Muscle of leg (tissue), 16 donors: ENCODE measurements at places on chromosomes 1 and 21. TPM values are rescaled to one million over a fixed set of nuclear protein-coding genes. Genes with fewer than 3 reads are reported as not detected.

Gene CD53
- 7.8 TPM for polyA plus RNA-seq

Gene GUCA2A
- polyA plus RNA-seq = not detected

Gene OR2M3
- 0.03 TPM for polyA plus RNA-seq

Gene CRP
- polyA plus RNA-seq = not detected

Gene MYOM3
- 498 TPM for polyA plus RNA-seq

GRCh38 chr1:41649396-41650027 is 165.0 kb upstream of the EDN2 start:
- DNase-seq = peak; percentile 51
